Ovary (tissue), 10 donors: ENCODE measurements at places on chromosomes 7 and 10. TPM values are rescaled to one million over a fixed set of nuclear protein-coding genes. Genes with fewer than 3 reads are reported as not detected.

DNA sequence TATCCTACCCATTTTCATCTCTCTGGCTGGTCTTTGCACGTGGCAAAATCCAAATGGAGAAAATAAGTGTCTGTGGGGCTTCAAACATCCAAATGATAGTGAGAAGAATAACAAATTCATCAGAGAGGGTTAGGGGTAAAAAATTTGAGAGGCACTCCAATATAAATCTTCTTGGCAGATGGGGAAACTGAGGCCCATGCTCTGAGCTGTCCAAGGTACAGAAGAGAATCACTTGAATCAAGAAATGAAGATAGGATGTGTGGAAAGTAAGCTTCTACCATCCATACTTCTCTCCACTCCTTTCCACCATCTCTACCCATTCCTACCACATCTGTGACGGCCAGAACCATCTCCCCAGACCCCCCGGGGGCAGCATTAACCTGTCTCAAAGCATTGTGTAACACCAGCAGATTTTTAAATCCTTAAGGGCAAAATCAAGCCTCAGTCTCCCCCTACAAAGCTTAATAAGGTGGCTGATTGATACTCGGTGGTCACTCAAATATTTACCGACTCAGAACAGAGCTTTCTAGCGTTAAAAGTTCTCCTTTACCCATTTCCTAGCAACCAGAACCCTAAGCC lies 818 bp downstream of the GOT1 start:
- DNase-seq: no peak

DNA sequence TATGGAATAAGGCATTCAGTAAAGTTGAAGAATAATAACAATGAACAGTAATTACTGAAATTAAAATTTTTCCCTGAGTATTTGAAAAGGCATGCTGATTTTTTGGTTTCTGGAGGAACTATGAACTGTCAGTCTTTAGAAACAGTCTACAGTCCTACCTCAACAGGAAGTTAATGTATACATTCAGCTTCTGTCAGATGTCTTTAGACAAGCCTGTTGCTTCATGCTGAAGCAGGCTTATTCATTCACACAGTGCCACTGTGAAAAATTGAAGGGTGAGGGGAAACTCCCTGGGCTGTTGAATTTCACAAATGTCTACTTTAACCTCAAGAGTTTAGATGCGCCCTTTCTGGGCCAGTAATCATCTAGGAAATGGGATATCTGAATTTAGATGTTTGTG lies 3.5 kb downstream of the NRF1 start:
- DNase-seq: no peak

The ZMYND11 gene
- total RNA-seq: 48.4 TPM

DNA sequence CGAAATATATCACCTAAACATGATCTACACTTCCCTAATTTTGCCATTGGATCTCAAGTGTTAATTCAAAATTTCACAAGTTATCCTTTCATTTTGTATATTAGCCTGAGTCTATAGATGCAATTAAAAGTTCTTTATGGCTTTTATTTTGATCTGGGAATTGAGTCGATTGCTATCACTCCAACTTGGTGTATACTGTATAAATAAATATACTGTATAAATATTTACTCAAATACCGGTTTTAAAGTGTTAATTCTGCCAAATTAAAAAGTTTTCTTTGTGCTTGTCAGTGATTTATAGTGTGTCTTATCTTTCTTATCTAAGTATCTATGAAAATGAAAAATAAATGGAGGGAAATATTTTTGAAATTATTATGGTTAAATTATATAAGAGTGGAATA lies 683.7 kb upstream of the LRRN3 start:
- DNase-seq: no peak

DNA sequence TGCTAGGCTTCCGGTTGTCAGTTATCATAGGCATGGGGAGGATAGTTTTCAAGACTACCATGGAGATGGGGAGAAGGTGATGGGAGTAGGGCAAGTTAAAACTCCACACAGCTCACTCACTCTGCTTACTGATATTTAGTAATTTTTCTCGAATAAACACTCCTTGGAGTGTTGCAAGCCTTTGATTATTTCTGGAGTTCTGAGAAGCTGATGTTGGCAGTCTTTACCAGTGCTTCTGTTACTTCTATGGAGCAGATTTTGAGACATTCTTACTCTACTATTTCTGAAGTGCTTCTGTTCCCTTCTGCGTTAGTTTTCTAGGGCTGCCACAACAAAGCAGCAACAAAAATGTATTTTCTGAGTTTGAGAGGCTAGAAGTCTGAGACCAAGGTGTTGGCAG lies 104.4 kb downstream of the CH25H start:
- no peak for DNase-seq

- no peak for DNase-seq
These were observed 519 bp downstream of the PITRM1 start for GRCh38 chr10:3172081-3172445.

The ERVW-1 gene
- total RNA-seq: not detected

DNA sequence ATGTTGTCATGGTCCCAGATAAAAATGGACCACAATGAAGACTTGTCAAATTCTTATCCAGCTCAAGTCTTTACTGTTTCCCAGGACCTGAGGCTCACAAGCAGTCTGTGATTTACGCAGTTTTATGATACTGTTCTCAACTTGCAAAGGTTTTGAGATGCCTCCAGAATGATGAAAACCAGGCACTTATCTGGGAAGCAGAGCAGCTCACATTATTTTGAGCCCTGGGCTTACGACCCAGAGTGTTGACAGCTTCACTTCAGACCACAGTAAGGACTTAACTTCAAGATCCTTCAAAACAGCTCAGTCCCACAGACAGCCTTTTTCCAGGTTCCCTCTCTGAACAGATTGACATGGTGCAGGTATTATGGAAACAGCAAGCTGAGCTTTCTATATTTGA lies 236.1 kb downstream of the RNLS start:
- no peak for DNase-seq

The ANKRD7 gene
- not detected for total RNA-seq

The HOXA6 gene
- total RNA-seq: 4.2 TPM
